ENCODE measurements at places on chromosomes 2 and 18.

DNA sequence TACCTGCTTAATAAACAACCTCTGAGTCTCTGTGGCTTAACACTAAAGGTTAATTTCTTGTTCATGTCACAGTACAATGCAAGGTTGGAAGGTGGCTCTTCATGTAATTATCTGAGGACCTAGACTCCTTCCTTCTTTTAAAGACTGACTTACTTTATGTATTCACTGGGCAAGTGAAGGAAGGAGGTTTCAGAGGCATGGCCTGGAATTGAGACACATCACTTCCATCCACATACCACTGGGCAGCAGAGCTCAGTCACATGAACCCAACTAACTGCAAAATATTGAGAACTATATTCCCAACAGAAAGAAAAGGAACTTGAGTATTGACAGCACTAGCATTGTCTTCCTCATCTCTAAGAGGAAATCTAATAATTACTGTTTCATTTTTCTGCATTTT, 57.5 kb upstream of the FN1 start:
- DNase-seq = no peak

- no peak for DNase-seq
Measured at GRCh38 chr2:99858951-99859596, 283.3 kb downstream of the AFF3 start.

DNA sequence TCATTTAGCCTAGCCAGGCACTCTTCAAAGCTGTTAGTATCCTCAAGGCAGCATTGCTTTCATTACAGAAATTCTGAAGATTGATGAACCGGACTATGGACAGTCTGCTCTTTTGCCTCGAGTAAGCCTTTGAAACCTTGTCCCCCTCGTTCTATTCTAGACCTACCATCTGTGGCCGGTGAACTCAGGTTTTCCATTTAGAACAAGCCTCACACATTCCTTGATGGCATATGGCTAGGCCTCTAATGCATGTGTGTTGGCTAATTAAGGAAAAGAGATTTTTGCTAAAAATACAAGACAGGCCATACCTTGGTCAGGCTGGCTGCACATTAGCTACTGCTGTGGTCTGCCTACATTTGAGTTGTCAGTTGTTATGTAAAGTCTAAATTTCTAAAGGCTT, 111.8 kb downstream of the CERS6 start:
- no peak for DNase-seq

DNA sequence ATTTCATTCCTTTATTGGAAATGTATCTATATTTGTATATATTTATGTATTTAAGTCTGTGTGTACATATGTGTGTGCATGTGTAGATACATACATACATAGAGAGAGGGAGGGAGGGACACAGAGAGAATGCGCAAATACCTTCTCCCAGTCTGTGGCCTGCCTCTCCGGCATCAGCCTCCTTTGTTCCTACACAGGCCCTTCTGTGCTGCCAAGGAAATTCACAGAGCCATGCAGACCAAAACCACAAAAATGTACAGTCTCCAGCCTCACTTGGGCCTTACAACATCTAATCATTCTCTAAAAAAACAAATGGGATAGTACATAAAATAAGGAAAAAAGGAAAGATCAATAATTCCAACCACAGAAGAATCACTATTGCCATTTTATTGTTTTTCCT, 8.8 kb upstream of the CRACDL start:
- no peak for DNase-seq

All from stimulated activated CD4-positive, alpha-beta T cell treated with anti-CD3 and anti-CD28 coated beads, Interleukin-15, amount 100 ng/mL, for 24 hours (primary cell).